8988T (cell line): ENCODE measurements at places on chromosomes 3 and 15.

GRCh38 chr3:44509393-44509921, 32.0 kb upstream of the ZNF445 start:
- DNase-seq: no peak

GRCh38 chr3:42490243-42490642, 12.2 kb upstream of the VIPR1 start:
- no peak for DNase-seq

DNA sequence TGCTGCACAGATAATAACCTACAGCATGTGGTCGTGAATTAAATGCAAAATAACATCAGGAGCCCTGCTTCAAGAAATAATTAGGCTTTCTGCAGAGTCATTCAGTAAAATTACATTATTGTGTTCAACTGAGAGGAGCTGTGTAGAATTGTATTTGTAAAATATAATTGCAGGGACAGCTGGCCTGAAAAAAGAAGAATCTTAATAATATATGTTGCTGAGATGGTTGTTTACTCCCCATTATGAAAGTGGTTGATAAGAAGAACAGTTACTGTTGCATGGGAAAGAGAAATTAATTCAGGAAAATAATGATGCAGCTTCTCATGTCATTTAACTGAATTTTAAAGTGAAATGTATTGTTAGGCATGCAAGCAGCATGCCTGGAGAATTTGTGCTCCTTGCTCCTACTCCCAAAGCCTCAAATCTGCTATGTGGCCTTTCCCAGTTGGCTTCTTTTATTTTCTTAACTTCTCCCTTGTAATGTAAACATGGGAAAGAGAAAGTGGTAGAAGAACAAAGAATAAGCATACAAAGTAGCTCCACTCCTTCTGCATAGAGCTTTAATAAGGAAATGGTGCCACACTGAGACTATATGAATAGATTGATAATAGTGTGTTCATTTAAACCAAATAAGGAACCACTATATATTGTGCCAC, 100.1 kb downstream of the VGLL3 start:
- DNase-seq: no peak

DNA sequence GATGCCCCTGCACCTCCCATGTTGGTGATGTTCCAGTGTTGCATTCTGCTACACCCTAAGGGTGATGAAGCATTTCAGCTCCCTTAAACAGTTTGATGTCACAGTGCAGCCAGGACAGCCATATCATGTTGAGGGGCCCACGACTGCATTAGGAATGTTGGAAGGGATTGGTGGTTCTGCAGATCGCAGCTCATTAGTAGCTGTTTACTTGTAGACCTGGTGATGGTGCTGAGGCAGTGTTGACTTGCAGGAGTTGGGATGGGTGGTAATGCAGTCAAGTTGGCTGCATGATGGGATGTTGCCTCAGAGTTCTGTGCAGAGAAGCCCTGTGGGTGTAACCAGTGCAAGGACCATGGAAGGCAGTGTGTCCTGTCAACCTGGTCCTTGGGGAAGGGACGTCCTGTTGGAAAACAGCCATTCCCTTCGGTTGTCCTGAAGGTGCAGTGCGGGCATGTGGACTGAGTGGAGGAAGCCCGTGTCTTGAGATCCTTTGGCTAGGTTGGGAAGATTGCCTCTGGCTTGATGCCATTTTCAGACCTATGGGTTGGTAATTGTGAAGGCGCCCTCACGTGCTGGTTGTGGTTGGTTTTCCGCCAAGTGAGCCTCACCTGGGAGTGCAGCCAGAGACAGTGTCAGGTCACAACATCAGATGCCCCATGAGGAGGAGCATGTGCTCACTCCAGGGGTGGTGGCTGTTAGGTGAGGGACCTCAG, 100.7 kb downstream of the SNRPN start:
- no peak for DNase-seq

- no peak for DNase-seq
These were observed 116.4 kb downstream of the GREM1 start for GRCh38 chr15:32834156-32834555.

DNA sequence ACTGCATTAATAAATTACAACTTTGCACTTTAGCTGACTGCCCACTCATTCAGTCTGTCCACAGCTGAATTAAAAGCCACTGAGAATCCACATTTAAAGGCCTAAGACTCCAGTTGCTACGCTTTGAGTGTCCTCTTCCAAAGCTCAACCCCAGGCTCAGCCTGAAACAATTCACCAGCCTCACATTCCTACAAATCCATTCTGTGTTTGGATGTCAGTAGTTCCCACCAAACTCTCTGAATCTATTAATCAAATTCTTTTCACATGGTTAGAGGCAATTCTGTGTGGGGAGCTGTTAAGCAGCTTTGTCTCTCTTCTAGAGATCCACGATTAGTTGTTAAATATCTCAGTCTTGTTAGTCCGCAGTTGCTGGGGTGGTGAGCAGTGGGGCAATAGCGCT, 116.8 kb upstream of the UBE2E2 start:
- no peak for DNase-seq

DNA sequence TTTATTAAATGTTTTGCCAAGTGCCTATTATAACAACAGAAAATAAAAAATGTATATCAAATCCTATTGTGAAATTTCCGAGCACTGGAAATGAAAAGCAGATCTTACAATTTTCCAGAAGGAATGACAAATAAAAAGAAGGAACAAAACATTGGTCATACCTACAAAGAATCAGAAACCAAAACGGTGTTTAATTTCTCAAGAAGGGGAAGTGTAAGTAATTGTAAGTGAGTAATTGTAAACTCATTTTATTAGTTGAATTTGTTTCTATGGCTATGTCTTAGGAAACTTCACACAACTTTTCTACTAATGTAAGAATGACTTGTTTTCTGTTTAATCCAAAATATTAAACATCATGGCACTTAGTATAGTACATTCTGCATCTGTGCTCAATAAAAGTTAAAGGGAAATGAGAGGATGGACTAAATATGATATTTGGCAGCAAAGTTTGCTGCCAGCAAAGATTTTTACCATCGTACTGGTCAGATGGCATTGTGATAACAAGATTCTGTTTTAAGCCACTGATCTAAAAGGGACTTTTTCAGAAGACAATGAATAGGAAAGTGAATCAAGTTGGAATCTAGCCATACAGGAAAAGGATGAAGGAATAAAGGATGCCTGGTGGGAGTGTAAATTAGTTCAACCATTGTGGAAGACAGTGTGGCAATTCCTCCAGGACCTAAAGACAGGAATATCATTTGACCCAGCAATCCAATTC, 232.4 kb downstream of the NFKBIZ start:
- no peak for DNase-seq

DNA sequence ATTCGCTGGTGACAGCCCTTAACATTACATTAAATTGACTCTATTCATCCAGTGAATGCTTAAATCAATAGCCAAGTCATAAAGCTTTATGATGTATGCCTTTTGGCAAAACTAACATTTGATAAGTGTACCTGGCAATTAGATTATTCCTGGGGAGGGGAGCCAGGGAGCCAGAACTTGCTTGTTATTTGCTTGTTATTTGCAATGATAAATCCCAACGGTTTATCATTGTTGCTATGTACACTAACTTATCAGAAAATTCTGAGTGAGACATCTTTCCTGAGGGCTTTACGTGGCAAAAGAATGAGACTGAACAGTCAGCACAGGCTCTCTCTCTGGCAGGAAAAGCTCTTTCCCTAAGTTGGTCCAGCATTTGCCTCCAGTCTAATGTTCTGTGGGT, 35.8 kb upstream of the FBN1 start:
- DNase-seq: no peak

DNA sequence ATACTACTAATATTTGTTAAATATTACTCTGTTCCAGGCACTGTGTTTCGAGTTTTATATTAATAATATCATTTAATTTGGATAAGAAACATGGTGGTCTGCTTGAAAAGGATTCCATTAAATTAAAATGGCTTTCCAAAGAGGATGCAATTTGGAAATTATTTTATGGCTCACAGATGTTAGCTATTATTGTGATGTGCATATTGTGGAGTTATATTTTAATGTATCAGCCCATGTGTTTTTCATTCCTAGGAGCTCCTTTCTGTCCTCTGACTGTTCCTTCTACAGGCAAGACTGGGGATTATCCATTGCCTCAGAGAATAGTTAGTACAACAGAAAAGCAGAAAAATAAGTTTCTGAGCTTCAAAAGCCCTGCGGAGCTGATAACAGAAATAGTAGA, 376.7 kb upstream of the PDZRN3 start:
- no peak for DNase-seq

GRCh38 chr3:16171825-16172224, 2.7 kb upstream of the GALNT15 start:
- no peak for DNase-seq

DNA sequence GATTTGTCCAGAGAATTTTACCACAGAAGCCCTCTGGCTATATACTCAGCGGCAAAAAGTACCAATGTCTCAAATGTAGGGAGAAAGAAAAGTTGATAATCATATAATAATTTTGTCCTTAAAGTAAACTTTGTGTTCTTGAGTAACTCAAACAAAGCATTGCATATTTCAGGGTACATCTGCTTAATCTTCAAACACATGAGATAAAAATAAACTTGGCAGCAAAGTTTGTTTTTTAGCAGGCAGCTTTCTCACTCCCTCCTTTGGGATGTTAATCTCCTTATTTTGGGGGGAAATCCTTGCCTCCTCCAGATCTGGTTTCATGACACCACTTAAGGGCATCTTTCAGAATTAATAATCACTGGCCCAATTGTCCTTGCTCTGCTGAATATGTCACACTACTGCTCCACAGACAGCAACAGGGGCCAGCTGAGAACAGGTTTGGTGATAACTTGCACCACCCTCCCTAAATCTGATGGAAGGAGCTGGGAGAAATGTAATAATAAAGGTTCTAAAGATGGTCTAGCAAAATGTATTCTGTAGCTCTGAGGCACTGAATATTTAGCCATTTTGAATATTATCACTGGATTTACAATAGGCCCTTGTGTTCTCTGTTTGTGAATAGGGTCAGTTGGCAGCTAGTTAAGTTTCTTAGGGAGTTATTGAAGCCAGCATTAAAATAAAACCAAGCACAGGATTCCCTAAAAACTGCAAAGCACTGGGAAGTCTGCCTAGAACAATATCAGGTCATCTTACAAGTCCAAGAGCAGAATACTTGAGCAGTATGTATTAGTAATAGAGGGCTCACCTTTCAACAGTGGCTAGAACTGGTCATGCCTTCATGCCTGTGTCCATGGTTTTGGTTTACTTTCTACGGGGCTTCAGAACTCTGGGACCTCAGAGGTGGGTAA, 79.2 kb downstream of the EFL1 start:
- no peak for DNase-seq

GRCh38 chr3:2420919-2421318, 322.3 kb downstream of the CNTN4 start:
- DNase-seq: no peak

GRCh38 chr3:25817638-25818037, 27.7 kb downstream of the OXSM start:
- DNase-seq: no peak

DNA sequence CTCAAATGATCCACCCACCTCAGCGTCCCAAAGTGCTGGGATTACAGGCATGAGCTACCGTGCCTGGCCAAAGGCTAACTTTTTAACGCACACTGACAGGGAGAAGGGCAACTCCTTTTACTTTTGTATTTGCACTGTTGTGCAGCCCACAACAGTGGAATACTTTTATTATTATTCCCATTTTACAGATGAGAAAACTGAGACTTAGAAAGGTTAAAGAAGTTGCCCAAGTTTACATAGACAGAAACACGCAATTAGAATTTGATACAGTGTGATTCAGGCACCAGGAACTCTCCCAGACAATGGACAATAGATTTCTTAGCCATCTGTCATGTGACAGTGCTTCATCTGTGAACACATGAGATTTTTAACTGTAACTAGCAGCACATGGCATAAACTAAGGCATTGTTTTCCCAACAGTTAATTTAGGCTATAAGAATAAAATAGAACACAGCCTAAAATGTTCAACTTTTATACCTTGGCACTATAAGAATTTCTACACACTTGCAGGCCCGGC, 18.8 kb downstream of the STAG1 start:
- DNase-seq: no peak

DNA sequence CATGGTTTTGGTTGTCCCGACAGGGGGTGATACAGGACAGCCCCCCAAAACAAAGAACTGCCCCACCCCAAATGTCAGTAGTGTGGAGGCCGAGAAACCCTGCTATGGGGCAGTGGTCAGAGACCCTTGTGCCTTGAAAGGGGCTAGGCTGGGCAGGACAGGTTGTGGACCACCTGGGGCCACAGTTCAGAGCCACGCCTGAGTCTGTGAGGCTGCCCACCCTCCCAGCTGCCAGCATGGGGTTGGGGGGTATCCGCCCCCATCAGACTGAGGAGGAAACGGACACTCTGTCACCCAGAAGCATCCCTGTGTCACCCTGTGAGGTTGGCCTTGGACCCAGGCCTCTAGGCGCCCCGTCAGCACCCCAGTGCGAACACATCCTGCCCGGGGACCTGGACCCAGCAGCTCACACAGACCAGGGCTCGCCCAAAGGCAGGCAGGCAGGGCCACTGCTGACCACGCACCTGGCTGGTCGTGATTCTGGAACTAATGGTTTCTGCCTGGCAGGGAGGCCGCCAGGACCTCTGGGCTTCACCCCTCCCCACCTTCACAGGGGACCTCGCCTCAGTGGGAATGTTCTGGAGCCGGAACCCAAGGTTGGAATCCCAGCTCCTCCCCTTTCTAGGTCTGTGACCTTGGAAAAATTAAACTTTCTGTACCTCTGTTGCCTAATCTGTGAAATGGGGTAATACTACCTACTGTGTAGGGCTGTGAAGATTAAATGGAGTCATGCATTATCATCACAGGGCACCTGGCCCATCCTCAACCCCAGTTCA, 1.4 kb downstream of the SLC41A3 start:
- DNase-seq: no peak

DNA sequence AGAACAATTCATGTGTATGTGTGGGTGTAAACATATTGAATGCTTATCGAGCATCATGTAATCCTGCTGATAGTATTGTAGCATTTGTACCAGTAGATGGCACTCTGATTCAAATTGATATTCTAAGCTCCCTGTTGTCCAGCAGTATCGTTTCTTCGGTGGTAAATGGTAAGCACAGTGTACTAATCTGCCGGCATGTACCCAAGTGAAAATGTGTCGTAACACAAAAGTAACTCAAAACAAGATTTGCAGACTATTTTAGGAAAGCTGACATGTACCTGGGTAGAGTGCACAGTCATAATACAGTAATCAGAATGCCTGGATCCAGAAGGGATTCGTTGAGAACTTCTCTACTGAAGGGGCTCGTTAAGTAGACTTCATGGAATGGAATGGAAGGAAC, 31.7 kb upstream of the MNS1 start:
- DNase-seq: peak; percentile 17
